ENCODE measurements at places on chromosomes 3 and 15.

GRCh38 chr3:48502728-48503168 is 1.2 kb downstream of the SHISA5 start:
- DNase-seq, result no peak

DNA sequence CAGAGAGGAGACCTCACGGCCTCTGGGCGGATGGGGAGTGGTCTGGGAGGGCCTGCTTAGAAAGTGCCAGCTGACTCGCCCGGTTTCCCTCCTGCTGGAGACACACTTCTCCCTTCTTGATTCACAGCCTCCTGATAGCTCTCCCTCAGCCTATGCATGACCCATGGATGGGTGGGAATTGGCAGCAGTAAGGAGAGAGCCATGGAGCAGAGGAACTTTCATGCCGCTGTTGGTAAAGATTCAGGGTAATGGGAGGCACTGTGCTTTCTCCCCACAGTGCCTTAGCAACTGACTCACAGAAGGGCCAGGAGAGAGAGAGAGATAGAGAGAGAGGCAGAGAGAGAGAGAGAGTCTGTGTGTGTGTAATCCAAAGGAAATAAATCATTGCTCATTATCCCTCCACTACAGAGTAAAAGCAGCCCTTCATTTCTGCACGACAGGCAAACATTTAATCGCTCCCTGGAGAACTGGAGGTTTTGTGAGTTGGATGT is 82.8 kb downstream of the SEMA5B start:
- no peak for DNase-seq

- DNase-seq, result no peak
These were observed 26.1 kb upstream of the TM4SF4 start for GRCh38 chr3:149448331-149448831.

- no peak for DNase-seq
These were observed 216.1 kb downstream of the SLCO3A1 start for GRCh38 chr15:92069308-92070250.

DNA sequence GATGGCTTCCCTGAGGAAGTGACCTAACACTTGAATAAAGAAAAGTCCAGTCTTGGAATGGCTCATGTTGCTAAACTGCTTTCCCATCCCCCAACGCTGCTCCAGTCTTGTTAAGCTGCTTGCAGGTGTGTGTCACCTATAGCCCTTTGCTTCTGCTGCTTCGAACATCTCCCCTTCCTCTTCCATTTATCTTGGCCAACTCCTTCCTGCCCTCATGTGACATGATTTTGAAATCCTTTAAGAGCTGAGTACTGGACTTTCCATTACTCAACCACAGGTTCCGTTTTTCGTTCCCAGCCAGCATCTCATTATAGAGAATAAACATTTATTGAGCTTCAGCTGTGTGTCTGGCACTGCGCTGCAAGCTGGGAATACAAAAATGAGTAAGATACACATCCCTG is 1.7 kb downstream of the ATG7 start:
- DNase-seq, result no peak

DNA sequence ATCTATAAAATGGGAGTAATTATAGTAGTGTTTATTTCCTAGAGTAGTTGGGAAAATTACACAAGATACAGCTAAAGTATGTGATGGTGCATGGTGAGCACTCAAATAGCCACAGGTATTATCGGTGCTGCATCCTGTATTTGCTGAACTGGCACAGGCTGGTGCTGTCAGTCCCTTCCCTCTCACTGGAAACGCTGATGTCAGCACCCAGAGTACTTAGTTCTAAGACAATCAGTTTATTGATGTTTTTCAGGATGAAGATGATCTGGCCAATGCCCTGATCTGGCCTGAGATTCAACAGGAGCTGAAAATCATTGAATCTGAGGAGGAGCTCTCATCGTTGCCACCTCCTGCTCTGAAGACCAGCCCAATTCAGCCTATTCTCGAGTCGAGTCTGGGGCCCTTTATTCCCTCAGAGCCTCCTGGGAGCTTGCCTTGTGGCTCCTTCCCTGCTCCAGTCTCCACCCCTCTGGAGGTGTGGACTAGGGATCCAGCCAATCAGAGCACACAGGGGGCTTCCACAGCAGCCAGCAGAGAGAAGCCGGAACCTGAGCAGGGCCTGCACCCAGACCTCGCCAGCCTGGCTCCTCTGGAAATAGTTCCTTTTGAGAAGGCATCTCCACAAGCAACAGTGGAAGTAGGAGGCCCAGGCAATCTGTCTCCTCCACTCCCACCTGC is 49.7 kb downstream of the TMEM39A start:
- DNase-seq, result peak; percentile 23

DNA sequence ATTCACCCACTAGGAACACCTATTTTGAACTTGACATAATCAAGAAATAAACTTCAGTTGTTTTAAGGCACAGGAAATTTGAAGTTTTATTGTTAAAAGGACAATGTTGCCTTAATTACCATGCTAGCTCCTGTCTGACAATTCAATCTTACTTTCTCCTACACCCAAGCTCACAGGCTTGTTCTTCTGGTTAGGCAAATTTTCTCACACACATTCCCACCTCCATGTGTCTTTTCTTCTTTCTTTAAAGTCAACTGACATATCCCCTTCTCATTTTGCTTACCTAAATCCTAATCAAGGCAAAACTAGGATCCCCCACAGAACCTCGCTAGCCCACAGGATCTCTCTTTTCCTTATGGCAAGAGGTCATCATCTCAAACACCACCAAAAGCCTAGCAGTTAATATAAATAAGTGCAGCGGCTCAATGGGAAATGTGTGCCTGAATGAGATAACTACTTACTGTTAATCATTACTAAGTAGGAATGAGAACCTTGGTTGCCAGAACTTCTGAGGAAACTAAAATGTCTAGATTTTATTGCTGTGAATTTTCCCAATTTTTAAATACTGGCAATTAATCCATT is 189.3 kb downstream of the PLCH1 start:
- DNase-seq, result no peak

DNA sequence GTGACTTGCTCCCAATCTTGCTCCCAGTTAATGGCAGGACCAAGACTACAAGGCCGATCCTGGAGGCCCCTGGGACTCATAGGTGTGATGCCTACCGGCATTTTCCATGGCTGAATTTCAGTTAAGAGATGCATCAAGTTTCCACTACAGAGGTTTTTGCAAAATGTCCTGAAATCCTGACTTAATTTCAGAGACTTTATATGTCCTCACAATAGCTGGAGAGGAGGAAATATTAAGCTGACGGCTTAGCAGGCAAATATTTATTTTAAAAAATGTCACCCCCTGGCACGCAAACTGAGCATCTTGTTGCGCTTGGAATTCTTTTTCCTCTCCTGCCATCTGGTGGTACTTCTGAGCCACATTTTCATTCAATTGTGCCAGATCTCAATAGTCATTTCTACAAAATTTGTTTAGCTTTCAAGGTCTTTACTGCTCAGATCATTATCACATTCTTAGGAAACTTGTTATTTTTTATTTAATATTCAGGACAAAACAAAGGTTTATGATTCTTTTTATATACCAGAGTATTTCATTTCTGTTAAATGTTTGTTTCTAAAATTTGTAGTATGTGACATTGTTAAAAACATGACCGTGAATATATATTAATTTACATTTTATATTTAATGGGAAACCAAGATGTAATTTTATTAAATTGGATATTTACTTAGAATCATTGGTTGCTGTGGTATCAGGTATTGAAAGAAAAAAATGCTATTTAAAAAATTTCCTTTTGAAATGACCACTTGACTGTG is 189.2 kb upstream of the THRB start:
- peak; percentile 27 for DNase-seq

DNA sequence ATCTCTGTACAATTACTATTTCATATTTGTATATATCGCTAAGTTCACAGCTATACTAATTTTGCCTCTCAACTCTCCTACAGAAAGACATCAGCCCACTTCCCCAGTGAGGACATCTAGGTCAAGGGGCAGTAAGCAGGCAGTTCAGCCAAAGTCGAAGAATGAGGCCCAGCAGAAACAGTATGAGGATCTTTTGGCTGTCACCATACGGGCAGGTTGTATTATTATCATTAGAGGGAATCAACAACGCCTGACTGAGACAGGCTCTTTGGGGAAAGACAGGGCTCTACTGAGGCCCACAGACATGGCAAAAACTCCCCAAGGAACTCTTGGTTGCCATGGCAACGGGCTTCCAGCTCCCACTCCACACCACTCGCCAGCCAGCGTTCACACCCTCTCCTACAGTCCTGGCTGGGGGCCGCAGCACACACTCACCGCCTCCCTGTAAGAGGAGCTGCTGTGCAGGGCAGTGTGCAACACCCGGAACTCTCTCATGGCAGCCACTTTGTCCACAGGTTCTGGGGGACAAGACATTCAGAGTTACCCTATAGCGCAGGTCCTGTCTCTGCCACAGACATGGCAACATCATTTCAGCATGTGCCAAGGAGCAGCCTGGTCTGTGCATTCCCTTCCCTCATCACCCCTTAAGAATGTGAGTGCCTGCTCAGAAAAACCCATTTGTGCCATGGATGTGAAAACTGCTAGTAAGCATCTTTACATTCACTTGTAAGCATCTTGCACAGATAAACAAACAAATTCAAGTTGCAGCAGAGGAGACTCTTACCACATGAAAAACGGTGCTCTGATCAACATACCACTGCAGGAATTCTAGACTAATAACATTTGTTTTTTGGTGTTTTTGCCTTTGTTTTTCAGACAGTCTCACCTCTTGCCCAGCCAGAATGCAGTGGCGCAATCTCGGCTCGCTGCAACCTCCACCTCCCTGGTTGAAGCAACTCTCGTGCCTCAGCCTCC is 8.8 kb downstream of the UBL7 start:
- DNase-seq, result peak; percentile 46

DNA sequence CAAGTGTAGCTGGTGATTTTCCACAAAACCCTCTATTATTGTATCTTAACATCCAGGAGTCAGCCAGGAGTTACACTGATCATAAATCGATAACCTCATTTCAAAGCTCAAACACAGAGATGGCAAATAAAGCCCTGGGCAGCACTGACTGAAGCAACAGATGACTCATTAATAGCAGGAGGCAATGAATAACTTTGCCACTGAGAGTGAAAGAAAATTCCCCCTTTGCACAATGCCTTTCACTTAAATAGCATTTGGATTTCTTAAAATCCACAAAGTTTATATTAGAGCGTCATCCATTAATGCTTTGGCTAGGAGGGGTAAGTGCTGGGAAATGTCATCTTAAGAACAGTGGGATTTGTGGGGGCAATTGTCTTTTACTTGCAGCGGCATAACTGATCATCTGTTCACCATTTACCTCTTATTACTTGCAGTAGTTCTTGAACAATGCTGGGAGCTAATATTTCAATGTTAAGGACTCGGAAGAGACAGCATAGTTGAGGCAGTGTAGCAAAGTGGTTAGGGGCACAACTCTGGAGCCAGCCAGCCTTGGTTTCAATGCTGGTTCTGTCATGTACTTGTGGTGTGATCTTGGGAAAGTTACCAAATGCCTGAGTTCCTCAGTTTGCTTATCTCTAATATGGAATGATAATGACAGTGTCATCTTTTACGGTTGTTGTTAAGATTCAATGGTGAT is 630.4 kb upstream of the TBL1XR1 start:
- DNase-seq, result no peak

DNA sequence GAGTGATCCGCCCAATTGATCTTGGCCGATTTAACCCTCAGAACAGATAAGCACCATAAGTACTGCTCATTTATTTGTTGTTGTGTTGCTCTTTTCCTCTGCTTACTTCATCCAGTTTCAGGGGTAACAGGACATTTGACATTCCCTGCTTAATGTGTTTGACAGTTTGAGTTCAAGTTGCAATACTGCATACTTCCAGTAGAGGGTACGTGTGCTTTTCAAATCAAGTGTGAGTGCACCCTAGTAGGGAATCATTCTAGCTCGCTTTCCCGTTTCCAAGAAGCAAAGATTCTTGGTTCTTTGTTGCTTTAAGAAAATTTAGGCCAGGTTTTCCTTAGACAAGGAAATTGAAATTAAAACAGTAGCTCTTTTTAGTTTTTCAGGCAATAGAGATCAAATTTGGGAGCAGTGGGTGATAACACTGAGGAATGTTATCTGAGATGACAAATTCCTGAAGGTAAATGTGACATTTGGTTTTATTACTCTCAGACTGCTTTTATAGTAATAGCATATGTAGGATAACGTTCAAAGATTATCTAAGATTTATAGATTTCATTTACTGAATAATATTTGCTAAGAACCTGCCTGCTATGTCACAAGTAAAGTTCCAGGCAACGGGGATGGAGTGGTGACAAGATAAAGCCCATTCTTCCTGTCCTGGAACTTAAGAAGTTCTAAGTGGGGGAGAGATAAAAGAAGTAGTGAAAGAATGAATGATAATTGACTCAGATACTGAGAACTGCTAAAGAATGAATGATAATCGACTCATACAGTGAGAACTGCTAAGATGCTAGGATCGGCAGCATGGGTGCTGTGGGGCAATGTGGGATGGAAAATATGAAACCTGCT is 73.3 kb downstream of the SYNPR start:
- DNase-seq, result peak; percentile 17

DNA sequence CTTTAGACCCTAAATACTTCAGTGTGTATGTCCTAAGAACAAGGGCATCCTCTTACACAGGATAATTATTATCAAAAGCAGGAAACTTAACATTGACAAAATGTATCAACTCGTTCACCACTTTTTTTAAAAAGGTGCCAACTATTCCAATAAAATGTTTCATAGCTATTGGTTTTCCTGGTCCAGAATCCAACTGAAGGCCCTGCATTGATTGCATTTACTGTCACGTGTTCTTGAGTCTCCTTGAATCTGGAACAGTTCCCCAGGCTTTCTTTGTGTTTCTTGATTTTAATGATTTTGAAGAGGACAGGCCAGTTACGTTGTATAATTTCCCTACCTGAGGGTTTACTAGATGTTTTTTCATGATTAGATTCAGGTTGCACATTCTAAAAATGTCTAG is 94.6 kb upstream of the ARHGEF3 start:
- DNase-seq, result no peak

DNA sequence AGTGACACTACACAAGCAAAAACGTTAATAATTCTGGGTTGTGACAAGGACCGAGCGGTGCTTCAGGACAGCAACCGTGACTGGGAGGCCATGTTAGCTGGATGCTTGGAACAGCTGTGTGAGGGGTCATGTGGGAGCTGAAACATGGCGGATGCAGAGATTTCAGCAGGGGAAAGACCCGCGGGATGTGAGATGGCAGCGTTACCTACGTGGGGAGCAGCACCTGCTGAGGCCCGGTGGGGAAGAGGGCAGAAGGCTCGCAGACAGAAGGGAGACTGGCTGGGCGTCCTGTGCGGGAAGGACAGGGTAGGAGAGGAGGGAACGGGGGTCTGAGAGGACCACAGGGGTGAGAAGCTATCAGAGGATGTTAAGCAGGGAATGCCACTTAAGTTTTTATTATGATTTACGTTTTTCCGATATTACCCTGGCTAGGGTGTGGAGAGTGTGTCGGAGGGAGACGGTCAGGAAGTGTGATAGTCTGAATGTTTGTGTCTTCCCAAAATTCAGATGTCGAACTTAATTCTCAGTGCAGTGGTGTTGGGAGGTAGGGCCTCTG is 228.8 kb upstream of the LYSMD4 start:
- DNase-seq, result no peak

DNA sequence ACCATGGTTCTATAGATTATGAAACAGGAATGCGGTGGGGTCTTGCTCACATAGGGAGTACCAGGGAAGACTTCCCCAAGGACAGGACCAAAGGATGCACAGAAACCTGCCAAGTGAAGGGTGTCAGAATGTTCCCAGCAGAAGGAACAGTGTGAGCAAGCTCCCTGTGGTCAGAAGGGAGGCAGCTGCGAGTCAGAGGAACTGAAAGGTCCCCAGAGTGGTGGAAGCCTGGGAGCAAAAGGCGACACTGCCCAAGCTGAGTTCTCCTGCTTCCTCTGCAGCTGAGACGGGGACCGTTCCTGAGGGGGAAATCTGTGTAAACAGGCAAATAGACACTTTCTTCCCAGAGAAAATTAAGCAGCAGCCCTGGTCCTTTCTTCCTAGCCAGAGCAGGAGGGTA is 14.2 kb upstream of the SLC6A6 start:
- DNase-seq, result no peak
